ENCODE measurements at places on chromosomes 5 and 9.

GRCh38 chr5:112077180-112077579, 320.2 kb upstream of the NREP start:
- no peak for DNase-seq

GRCh38 chr5:136749016-136749415, 383.7 kb upstream of the TRPC7 start:
- DNase-seq, result no peak

DNA sequence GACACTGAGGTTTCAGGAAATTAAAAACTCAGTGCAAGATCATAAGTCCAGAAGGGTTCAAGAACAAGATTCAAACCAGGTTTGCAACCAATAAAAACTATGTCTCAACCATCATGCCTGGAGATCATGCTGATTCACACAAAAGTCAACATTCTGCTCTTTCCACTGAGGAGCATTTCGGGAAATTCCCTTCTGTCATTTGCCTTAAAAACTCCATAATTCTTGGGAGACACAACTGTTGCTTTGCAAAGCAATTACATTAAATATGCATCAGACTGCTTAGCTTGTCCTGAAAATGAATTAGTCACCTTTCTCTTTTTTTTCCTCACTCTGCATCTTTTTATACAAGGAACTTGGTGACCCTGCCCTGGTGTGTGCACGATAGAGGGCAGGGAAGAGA, 275.9 kb upstream of the ZNF462 start:
- DNase-seq, result no peak

- DNase-seq, result no peak
Measured at GRCh38 chr5:134116789-134117761, 2.6 kb downstream of the TCF7 start.

DNA sequence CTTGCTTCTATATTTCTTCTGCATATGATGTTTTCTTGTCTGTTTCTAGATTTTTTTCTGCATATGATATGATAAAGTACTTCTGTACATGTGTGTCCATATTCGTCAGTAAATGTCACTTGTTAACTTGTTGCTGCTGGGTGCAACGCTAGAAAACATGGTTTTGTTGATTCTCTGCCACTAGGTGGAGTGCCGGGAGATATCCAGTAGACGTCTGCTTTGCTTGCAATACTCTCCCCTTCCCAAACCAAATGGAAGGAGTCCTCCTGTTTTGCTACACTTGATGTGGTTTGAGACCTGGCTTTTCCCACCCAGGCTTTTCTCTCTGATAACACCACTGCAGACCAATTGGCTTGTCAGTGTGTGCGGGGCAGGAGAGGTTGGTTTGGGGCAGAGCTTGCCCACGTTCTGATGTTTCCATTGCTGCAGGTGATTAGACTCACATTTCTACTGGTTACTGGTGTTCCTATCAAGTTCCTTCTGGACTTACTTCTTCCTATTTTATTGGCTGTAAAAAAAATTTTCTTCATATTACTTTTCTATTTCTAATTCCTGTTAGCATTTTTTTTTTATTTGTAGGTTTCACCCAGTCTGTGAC, 900.0 kb upstream of the CDH10 start:
- DNase-seq, result peak; percentile 50

- no peak for DNase-seq
Measured at GRCh38 chr5:9431496-9432258, 114.2 kb downstream of the SEMA5A start.

DNA sequence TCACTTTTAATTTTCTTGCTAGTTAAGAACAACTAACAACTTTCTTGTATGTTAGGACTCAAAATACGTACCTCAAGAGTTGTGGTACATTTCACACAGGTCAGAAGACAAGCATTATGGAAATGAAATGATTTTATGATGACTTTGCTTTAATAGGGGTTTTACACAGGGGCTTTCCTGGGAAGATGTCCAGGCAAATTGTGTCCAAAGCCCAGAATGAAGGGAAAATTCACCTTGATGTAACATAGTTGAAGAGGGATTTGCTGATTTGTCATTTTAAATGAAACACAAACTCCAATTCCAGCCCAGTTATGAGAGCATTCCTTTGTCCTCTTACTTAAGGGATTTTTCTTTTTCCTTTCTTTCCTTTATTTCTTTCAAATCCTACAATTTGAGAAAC, 89.2 kb downstream of the ARL15 start:
- no peak for DNase-seq

Measured in Panc1 (cell line).